Cardiac septum (tissue), 1 donor: ENCODE measurements at places on chromosomes 7 and 10. TPM values are rescaled to one million over a fixed set of nuclear protein-coding genes. Genes with fewer than 3 reads are reported as not detected.

DNA sequence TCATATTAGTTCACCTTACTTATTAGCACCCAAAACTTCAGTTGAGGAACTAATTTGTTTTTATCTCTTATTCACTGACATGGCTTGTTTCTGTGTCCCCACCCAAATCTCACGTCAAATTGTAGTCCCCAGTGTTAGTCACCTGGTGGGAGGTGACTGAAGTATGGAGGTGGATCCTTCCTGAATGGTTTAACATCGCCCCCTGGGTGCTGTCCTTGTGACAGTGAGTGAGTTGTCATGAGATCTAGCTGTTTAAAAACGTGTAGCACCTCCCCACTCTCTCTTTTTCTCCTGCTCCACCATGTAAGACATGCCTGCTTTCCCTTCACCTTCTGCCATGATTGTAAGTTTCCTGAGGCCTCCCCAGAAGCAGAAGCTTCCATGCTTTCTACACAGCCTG lies 75.0 kb upstream of the HECTD2 start:
- DNase-seq, result no peak

- DNase-seq, result no peak
These were observed 288.6 kb upstream of the PHF14 start for GRCh38 chr7:10685040-10685439.

AMPH gene
- 6.7 TPM for total RNA-seq

CXCL12 gene
- total RNA-seq, result 121 TPM

EPHB4 gene
- 23.9 TPM for total RNA-seq
